ENCODE measurements at places on chromosomes 11 and 22.

DNA sequence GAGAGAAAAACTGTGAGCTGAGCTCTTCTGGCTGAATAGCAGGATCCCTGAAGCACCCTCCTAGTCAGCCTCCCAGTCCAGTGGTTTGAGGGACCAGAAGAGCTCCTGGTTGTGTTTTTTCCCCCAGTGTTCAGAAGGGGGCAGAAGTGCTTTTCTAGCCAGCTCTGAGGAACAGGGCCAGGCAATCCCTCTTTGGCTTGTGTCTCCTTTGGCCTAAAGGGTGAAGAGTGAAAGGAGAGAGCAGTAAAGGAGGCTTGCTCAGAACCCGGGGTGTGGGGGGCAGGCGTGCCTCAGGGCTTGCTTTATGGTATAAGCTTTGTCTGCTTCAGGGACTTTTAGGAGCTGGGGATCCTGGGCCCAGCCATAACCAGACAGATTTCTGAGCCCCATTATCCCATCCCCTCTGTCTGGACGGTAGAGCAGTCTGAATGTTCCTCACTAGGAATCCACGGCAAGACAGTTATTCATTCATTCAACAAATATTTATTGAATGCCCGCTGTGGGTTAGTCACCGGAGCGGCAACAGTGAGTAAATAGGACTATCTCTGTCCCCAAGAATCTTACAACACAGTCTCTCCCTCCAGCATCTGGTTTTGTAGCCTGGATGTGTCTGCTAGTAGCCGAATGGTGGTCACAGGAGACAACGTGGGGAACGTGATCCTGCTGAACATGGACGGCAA lies 14.5 kb downstream of the ACP2 start:
- DNase-seq, result no peak

GRCh38 chr11:62902932-62903331 lies 18.2 kb downstream of the CHRM1 start:
- no peak for DNase-seq

DNA sequence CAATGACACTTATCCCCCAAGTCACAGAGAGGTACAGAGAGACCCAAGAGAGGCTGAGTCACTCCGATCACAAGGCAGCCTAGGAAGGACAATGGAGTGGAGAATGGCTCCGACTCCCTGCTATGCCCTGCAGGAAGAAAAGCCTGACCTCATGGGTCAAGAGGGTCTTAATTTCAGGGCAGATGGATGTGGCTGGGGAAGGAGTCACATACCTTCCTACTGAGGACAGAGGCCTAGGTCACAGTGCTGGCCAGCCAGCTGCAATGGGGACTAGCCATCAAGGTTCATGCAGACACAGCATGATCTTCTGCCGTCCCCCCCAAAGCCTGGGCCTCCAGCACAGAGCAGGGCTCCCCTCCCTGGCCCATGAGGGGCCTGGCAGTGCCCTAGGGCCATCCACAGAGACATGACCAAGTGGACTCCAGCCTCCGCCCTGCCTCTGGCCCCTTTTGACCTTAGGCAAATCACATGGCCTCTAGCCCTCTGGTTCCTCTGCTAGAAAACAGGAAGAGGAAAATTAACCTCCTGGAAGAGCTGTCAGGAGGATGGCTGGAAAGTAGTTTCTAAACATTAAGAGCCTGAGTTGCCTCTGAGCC lies 1.8 kb downstream of the ARRB1 start:
- DNase-seq, result no peak

DNA sequence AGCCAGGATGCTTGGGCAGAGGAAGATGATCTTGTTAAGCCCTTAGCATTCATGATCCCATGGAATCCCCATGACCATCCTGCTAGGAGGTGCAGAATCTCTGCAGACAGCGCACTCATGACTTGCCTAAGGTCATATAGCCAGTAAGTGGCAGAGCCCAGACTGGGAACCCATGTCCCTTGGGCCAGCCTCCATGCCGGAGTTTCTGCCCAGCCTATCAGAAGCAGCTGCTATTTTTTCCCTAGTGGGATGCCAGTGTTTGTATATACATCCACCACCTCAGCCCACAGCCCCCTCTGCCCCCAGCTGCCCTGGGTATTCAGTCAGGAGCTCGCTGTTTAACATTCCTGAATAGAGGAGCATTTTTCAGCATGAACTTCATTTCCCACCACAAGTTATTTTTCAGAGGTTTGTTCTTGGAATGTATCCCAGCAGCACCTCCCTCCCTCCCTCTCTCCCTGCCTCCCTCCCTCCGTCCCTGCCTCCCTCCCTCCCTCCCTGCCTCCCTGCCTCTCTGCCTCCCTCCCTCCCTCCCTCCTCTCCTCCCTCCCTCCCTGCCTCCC lies 34.4 kb upstream of the SUSD2 start:
- no peak for DNase-seq

DNA sequence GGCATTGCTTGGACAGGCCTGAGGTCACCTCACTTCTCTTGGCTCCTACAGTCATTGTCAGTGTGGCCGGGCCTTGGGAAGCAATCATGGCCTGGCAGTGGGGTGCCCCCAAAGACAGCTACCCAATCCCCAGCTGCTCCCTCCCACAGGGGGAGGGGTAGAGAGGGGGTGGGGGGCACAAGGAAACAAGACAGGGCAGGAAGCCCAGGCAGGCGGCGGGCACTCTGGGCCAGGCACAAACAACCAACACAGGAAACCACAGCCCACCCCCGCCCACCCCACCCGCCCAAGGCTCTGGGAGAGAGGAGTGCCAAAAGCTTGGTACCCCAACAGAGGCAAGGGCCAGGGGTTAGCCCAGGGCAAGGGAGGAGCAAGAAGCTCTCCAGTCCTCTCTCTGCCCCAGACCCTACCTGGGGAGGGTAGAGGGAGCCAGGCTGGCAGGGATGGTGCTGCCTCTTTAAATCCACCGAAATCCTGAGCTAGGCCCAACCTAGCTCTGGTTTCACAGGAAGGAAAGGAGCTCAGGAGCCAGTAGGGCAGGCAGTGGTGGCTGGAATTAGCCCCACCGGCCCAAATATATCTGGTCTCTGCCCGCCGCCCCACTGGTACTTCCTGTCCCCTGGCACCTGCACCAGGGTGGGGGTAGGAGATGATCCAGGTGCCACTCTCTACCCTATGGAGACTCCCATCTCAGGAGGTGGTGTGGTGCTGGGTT lies 12.2 kb downstream of the BCL9L start:
- DNase-seq, result peak; percentile 95

DNA sequence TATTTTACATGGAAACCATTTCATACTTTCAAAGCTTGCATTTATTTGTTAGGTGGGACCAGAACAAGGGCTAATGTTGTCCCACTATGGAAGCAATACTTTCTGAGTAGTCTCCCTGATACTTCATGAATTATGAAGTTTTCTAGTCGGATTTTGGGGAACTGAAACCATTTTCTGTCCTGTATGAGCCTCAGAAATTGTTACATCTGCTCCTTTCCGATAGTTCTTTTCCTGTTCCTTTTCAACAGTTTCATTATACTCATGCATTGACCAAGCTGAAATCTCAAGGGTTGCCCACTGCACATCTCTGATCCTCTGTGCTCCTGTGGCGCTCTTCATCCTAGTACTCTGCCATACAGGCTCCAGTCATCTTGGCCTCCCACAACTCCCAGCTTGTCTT lies 31.5 kb upstream of the GLYATL1 start:
- no peak for DNase-seq

GRCh38 chr11:116866804-116867455 lies 29.5 kb upstream of the APOA1 start:
- DNase-seq, result no peak

DNA sequence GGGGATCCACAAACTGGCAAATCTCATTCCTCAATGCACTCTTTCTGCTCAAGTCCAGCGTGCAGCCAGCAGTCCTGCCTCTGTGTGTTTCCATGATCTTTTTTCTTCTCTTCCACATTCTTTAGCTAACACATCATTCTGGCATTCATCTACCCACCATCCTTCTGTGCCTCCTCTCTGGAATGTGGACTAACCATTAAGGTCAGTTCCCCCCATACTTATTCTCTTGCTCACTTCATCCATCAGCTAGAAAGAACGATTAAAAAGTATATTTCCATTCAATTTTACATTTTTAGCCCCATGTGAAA lies 7.8 kb downstream of the KIRREL3 start:
- DNase-seq, result no peak

DNA sequence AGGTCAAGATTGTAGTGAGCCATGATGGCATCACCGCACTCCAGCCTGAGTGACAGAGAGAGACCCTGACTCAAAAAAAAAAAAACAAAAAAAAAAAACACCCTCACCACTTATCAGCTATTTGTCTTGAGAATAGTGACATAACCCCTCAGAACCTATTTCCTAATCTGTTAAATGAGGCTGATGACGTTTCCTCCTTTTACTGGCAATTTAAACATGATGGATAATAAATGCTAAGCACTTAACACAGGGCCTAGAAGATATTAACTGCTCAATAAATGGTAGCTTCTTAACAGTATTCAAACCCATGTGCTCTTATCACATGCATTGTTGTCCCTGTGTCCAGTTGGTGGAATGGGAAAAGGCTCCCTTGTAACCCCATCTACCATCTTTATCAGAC lies 34.6 kb downstream of the LIMK2 start:
- no peak for DNase-seq

DNA sequence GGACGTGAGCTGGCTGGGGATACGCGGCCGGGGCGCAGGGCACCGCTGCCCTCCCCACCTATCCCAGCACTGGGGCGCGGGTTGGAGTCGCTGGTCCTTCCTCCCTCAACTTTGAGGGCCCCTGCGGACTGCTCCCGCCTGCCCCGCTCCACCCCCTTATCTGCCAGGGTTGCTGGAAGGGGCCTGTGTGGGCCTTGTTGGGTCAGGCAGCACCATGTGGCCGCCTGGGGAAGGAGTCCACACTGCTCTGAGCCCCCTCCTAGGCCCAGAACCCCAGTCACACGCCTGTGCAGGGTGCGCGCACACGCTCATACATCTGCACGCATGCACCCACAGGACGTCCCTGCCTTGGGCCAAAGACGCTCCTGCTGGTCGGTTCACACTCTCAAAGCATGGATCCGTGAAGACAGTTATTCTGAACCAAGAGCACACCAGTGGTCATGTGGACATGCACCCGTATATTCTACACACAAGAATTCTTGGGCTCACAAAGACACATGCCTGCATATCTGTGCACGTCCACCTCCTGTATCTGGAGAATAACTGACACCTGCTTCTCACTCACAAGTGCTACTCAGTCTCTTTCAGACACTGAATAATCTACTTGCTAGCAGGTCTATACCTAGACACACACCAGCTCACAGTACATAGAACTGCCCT lies 710 bp downstream of the TUB start:
- peak; percentile 73 for DNase-seq

DNA sequence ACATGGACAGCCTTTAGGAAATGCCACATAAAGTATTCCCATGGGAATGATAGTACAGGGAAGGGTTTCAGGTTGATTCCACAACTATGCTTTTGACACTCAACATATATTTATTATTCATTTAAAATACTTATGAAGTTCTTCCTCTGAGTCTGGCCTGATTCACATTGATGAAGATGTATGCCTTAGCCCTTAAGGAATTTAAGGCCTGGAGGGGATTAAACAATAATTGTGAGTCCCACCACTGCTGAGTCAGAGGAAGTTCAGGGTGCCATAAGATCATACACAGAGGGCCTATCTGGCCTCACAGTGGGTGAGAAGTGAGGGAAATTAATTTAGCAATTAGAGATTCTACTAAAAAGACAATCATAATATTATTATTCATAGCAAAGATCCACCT lies 161.1 kb upstream of the SNX19 start:
- DNase-seq, result no peak

DNA sequence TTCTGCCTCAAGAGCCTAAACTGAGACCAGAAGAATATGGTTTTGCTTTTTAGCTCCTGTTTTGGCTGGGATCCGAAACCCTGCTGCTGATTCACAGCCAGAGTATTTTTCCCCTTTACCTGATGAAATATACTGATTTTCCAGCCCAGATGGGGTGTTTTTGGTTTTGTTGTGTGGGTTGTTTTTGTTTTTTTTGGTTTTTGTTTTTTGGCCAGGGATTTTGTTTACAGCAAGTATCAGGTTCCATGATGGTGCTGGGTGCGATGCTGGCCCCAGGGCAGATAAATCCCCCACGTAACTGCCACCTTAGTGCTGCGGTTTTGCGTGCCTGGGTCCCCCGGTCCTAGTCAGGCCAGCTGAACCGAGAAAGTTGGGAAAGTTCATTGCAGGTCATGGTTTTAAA lies 103.7 kb downstream of the ZBTB16 start:
- no peak for DNase-seq

DNA sequence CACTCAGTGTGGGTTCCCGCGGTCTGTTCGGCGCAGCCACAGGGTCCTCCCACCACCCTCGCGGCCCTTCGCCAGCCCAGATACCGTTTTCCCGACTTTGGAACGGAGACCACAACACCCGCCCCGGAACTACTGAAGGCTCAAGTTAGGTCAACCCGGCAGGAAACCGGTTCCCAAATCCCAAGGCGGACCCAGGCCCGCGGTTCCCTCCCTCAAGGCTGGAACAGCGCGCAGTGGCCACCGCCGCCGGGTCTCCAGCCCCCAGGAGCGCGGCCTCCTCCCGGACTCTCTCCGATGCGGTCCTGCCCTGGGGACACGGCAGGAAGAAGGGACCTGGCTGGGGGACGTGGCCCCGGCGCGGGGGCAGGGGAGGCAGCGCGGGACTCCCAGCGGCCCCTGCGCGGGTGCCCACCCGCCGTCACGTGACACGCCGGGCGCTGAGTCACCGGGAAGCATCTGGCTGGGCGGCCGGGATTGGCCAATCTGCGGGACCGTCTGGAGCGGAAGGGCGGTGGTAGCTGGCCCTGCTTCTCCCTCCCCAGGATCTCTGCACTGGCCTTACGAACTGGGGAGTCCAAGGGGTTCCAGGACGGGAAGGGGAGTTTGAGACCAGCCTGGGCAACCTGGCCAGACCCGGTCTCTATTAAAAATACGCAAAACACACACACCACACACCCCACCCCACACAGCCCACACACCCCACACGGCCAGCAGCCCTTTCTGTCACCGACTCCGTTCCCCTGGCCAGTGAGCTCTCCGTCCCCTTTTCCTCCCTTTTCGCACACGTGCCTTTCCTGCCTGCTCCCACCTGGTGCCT lies 21.5 kb upstream of the MALAT1 start:
- DNase-seq, result peak; percentile 82

DNA sequence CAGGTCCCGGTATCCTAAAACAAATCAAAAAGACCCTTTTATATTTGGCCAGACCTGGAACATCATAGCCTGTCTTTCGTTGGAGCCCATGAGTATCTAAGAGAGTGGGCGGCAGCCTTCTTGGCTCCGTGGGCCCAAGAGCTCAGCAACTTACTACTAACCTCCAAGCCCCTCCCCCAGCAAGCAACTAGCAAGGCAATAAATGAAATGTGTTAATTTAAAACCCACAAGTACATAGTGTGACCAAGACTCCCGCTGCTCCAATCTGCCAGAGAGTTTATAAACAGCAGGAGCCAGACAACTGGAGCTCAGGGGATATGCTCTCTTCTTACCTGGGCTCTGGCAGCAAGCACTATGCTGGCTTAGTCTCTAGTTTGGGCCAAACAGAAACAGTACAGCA lies 40.8 kb upstream of the CYP2D6 start:
- no peak for DNase-seq

DNA sequence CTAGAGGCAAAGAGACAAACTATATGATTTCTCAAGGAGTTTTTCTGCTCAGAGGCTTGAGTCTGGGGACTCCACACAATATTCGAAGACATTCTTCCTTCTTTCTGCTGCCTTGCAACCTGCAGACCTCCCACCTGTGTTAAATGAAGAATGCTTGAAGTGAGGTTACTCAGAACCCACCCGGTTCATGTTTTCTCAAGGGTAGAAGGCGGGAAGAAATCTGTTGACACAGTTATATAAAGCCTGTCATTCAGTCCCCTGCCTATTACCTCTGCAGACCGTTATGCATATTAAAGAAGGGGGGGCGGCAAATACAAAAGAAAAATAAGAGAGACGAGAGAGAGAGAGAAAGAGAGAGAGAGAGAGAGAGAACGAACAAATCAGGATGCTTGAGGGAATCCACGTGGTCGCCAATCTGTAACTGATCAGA lies 2.2 kb upstream of the KMT2A start:
- no peak for DNase-seq

Measured in NCI-H526 (cell line).